ENCODE measurements at places on chromosomes 13 and 19.
A peak's percentile ranks its signal among the peaks of the same experiment; 100 is the strongest.

DNA sequence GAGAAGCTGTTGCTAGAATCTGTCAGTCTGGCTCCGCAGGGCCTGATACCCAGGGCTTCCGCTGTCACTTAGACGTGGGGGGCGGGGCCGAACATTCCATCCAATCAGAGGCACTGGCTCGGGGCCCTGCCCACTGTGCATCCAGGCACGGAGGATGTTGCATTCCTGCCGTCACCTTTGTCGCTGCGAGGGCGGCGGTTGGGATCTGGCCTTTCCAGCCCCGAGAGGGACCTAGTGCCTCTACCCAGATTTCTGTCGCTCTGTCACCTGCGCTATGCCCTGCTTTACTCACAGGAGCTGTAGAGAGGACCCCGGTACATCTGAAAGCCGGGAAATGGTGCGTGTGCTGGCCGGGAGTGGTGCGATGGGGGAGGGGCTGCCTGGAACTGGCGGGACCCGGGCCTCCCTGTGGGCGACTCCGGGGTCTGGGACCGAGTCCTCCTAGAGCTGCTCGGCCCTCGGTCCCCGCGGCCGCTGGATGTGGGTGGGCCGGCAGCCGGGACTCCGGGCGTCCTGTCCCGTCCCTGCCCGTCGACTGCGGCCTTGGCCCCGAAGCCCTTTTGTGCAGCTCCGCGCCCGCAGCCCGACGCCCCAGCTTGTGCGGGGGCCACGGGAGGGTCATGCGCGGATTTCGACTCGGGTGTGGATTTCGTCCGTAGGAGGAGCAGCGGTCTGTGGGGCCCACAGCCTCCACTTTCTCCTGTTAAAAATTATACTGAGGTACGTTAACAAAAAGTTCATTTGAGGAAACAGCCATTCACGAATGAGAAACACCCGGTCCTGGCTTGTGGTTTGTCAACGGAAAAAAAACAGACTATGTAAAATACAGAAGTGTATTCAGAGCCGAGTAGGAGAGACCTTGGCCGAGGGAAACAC is at the start of gene ZNF439:
Gene ZNF439, plus strand, starts transcription at position 133 of the 876 bp plus-strand sequence. Its CDS starts 142 bp downstream, at position 275.
- peaks cover 14% of the 10 kb centered on the region for H3K4me1 ChIP-seq
- H3K36me3 ChIP-seq: peaks cover 2% of the 10 kb centered on the region
- DNase-seq: peak; percentile 74
- peak within 1 kb of the TSS; percentile 85 for H3K4me3 ChIP-seq

- no peaks in the 10 kb centered on the region for H3K36me3 ChIP-seq
- DNase-seq: no peak
- H3K27ac ChIP-seq: no peak overlapping the region
- no peak overlapping the region for H3K4me3 ChIP-seq
Measured at GRCh38 chr19:18059902-18060301, 26.8 kb downstream of the IL12RB1 start.

DNA sequence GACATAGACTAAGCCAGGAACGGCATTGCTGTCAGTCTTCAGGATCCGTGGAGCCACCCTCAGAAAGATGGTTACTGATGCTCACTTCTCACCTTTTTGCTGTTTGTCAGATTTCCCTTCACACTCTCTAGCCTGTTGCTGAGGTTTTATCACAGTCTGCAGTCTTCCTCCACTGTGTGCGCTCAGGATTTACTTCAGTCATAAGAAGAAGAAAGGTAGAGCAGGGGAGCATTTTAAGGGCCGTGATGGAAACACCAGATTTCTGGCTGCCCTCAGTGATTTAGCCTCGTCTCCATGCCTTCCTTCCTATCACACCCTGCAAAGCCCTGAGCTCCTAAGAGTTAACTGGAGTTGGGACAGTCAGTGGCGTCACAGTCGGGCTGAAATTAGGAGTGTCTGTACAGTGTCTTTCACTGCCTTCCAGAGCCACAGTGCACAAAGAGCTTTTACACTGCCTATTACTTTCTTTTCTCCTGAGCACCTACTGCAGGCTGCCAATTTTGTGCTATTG is 60.0 kb upstream of the GPR183 start:
- H3K27ac ChIP-seq: peak overlapping the region; percentile 15
- peaks cover 3% of the 10 kb centered on the region for H3K4me1 ChIP-seq
- peaks cover 2% of the 10 kb centered on the region for H3K36me3 ChIP-seq
- H3K4me3 ChIP-seq: no peak overlapping the region
- DNase-seq: no peak
- H3K27me3 ChIP-seq: no peaks in the 10 kb centered on the region

DNA sequence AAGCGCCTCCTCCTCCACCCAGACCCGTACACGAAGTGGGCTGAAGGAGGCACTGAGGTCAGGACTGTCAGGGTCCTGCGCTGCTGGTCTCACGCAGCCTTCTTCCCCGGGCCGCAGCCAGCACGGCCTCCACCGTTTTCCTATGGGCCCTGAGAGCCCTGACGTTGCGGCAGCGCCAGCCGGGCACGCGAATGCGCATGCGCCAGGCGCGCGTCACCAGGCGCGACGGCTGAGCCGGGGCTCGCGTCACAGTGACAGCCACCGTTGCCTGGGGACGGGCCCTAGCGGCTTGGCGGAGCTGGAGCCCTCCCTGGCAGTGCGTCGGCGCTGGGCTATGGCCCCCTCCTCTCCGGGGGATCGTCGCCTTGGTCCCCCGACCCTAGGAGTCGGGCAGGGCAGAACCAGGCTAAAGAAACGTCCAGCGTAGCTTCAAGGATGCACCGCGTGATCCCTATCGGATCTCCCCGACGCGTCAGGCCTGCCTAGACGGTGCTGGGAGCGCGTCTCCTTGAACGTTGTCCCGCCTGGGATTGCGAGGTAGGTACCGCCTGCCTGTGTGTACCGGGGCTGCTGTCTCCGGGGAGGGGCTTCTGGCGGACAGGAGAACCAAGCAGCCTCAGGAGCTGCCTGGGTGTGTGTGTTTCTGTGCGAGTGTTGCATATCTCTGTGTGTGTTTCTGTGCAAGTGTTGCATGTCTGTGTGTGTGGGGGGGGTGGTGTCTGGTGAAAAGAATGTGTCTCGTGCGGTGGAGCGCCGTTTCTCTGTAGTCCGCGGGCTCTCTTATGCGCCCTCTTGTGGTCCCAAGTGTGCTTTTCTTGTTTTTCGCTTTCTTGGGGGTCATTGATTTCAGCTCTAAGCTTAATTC is 43.2 kb downstream of the ZNF571 start:
- no peaks in the 10 kb centered on the region for H3K27me3 ChIP-seq
- peak; percentile 48 for DNase-seq
- H3K4me3 ChIP-seq: peak overlapping the region; percentile 59
- peaks cover 33% of the 10 kb centered on the region for H3K36me3 ChIP-seq
- H3K27ac ChIP-seq: peak overlapping the region; percentile 65

DNA sequence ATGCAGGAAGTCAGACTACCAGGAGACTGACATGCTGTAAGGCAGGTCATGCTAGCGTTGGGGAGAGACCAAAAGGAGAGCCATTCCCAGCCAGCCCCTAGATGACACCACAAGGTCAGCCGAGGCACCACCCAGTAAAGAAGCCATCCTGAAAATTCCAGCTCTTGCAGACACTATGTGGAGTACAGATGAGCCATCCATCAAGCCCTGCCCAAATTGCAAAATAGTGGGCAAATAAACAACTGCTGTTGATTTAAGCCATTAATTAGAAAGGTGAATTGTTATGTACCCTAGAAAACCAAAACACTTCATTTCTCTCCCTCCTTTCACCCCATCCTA is 82.1 kb downstream of the TBC1D4 start:
- DNase-seq: no peak
- no peak overlapping the region for H3K4me3 ChIP-seq
- H3K27me3 ChIP-seq: no peaks in the 10 kb centered on the region
- no peaks in the 10 kb centered on the region for H3K4me1 ChIP-seq
- H3K27ac ChIP-seq: no peak overlapping the region
- H3K36me3 ChIP-seq: no peaks in the 10 kb centered on the region

DNA sequence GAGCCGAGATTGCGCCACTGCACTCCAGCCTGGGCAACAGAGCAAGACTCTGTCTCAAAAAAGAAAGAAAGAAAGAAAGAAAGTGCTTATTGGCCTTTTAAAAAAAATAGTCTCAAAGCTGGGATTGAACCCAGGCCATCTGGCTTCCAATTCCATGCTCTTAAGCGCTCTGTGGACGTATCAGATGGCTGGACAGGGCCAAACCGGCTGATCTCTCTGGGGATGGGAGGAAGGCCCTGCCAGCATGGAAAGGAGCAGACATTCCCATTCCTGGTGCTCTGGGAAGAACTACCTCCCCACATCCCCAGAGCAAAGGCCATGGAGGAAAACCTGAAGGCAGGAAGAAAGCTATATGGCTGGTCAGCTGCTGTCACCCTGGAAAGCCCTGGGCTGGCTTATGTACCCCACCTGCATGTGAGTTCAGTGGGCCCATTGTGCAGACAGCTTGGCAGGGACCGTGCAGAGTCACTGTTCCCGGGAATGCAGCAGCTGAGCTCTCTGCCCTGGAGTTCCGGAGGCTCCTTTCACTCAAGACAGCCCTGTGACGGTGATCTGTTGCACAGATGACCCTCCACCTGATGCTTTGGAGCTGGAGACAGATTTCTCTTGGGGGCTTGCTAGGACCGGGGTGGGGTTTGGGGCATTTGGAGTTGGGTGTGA is 84.3 kb downstream of the SIPA1L3 start:
- no peaks in the 10 kb centered on the region for H3K27me3 ChIP-seq
- peaks cover 40% of the 10 kb centered on the region for H3K4me1 ChIP-seq
- no peak overlapping the region for H3K4me3 ChIP-seq
- no peak for DNase-seq
- no peak overlapping the region for H3K27ac ChIP-seq

DNA sequence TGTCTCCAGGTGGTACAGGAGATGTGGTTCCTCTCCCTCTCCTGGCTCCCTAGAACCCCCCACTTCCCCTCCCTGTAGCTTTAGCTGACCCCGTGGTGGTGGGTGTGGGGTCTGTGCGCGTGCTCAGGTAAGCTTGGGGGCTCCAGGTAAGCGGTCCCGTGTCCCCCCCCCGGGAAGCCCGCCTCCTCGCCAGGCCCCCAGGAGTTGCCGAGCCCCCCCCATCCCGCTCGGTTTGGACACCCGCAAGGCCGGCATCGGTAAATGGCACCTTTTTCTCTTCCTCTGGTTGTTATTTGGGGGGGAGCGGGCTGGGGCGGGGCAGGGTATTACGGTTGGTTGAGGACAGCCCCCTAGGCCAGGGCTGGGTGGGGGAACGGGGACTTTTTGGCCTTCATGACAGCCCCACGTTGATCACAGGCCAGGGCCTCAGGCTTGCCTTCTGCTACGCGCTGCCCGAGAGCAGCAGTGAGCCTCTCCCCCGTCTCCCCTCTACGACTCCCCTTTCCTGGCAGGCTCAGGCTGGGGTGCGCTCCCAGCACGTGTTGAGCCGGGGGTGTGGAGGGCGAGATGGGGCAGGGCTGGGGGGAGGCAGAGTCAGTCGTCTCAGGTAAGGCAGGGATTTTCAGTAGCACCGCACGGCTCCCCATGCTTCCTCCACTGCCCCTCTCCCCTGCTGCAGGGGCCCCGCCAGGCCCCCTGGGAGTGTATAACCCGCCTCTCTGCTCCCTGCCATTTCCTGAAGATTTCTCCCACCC is 10.7 kb upstream of the LIN7B start:
- H3K27ac ChIP-seq: no peak overlapping the region
- no peak for DNase-seq
- no peak overlapping the region for H3K4me3 ChIP-seq
